Airway epithelial cell (primary cell): ENCODE measurements at places on chromosomes 6 and 20. TPM values are rescaled to one million over a fixed set of nuclear protein-coding genes. Genes with fewer than 3 reads are reported as not detected.

BIRC7 gene
- total RNA-seq: not detected in 2 replicates

MUCL3 gene
- total RNA-seq: not detected in 2 replicates

C6orf15 gene
- 0.35 and 2.0 TPM in 2 replicates for total RNA-seq

SLA2 gene
- total RNA-seq: not detected in 2 replicates

FAM209B gene
- 0.49 TPM in 1 of 2 replicates, not detected in the other for total RNA-seq
